ENCODE measurements at places on chromosomes 16 and 17.

DNA sequence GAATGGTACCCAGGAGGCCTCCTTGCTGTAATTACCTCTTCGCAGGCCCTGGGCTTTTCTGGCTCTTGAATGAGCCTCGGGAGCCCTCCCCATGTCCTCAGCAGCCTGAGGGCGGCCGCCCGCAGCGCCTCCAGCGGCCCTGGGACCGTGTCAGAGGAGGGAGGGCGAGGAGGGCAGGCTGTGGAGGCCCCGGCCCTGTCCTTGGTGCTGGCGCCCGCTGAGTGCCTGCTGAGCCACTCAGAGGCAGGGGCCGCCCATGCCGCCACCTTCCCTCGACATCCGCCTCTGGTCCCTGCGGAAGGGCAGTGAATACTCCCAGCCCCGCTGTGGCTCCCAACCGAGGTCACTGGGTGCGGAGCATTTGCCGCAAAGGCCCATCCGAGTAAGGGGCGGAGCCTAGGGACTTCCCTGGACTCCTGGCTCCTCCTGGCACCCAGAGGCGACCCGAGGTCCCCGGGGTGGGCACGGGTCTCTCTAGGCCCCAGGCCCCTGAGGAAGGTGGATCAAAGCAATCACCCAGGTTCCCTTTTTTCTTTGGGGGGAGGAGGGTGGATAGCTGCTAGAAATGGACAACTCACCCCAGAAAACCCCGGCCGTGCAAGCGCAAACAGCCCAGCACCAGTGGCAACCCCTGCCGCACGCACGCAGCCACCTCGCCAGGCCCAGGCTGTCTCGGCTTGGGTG lies 2.8 kb downstream of the RBFOX3 start:
- no peak for DNase-seq

DNA sequence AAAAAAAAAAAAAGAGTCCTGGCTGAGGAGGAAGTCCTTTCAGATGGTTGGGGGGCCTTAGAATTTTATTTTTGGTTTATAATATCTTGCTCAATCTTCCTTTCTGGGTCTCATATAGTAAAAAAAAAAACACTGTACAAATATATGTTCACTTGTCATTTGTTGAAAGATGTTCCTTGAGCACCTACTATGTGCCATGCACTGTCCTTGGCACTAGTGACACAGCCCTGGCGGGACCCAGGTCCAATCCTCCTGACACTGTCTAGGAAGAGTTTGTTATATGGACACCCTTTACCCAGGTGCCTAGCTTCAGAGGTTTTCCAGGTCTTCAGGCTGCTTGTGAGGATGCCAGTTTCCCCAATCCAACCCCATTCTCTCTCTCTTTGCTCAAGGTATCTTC lies 2.0 kb downstream of the CHST4 start:
- no peak for DNase-seq

DNA sequence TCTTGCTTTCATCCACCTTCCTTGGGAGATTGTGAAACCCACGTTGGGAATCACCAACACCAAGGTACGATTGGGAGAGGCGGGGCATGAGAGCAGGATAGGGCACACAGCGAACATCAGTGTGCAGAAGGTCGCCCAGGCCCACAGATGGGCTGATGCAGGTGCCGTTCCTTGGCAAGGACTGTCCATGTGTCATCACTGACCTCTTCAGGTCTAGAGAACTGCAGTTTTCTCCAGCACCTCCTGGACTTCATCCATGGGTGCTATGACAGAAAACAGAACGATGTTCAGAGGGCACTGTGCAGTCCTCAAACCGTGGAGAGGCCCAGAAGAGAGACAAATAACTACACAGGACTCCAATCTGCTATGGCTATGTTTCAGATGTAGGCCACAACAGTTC lies 23.9 kb upstream of the TAT start:
- no peak for DNase-seq

- no peak for DNase-seq
Measured at GRCh38 chr16:63975669-63976068, 1146.2 kb downstream of the CDH11 start.

- no peak for DNase-seq
Measured at GRCh38 chr17:82871776-82872561, 32.1 kb upstream of the ZNF750 start.

DNA sequence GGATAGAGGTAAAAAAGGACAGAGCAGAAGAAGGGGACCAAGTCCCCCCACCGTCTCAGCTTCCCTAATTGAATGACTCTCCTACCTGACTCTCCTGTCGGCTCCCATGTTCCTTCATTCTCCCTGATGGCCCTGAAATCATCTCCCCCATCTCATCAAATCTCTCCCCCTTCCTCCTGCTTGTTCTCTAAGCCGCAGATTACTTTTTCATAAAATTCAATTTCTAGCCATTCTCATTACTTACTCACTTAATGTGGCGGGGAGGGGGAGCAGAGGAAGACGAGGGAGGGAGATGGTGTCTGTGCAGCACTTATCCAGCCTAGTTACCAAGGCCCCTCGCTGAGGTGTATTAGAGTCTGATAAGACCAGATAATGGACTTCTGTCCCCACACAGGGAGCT lies 161.5 kb downstream of the CCT6B start:
- DNase-seq = no peak

DNA sequence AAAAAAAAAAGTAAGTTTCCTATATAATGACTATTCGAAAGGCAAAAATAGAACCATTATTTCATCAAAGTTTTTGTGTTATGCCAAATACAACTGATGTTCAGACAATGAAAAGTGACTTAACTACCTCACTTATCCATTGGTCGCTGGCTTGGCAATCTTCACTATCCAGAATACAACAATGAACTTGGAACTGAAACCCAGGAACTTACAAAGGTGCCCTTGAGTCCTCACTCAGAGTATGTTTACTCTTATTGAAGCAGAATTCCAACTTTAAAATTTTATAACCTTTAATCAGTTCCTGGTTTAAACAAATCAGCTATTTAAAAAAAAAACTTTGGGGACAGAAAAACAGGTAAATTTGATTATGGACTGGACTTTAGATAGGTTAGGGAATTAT lies 34.1 kb downstream of the HELZ start:
- no peak for DNase-seq

- no peak for DNase-seq
Measured at GRCh38 chr17:67602974-67603373, 114.8 kb upstream of the NOL11 start.

- DNase-seq = no peak
Measured at GRCh38 chr17:33506889-33507650, 214.0 kb upstream of the ASIC2 start.

- no peak for DNase-seq
Measured at GRCh38 chr16:72940886-72941285, 107.0 kb downstream of the ZFHX3 start.

GRCh38 chr17:74922172-74922571 lies 883 bp downstream of the USH1G start:
- no peak for DNase-seq

GRCh38 chr17:82497483-82498405 lies 21.8 kb upstream of the FOXK2 start:
- DNase-seq = no peak

DNA sequence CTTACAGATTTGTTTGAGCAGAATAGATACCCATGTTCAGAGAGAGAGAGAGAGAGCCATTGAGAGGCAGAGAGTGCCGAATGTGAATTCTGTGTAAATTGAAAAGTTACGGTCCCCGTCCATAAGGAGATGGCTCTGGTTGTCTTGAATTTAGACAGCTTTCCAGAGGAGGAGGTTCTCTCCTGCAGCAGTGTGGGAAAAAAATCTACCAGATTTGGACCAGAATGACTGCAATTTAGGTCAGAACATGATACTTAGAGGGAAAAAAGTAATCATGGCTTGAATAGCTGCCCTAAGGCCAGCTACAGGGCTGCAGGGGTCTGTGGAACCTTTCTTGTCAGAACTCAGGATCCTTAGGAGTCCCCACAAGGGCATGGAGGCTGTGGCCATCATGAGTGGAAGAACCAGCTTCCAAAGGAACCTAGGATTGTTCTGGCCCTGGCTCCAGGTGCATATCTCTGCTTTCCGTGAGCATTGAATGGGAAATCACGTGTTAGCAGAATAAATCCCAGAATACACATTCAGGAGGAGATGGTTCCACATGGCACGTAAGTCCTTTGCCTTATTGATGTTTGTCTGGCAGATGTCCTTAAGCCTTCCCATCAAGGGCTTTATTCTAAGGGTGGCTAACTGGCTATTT lies 13.0 kb downstream of the PITPNC1 start:
- DNase-seq = no peak

DNA sequence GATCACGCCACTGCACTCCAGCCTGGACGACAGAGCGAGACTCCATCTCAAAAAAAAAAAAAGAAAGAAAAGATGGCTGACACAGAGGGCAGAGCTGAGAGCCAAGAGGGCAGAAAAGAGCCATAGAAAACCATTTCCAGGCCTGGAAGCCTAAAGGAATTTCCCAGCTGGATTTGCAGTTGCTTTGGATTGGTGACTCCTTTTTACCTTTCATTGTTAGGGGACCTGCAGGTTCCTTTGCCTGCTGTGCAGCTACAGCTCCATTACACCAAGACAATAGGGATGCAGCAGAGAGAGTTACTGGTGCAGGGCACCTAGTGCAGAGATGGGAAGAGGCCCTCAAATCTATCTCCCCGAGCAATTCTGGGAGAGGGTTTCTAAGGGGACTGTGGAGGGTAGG lies 18.4 kb downstream of the ZNF668 start:
- no peak for DNase-seq

Data from stimulated activated CD8-positive, alpha-beta memory T cell treated with anti-CD3 and anti-CD28 coated beads, Interleukin-4, amount 100 ng/mL, for 1 hour (primary cell).